Hypothalamus (tissue), 51 donors: ENCODE measurements at places on chromosomes 12 and 14.

DNA sequence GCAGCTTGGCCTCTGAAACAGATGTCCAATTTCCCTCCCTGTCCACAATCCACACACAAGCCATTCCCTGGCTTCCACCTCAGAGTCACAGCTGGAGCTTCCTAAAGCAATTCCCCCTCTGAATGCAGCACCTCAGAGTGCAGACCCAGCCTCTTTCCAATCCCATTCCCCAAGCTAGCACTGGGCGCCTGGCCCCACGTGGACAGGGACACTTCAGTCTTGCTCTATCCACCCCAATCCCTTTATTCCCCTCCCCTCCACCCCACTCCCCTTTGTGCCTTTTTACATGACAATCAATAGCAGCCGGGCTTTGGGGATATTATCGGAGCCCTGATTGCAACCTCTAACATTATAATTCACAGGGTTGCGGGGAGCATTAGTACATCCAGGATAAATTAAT lies 292.6 kb downstream of the TTC8 start:
- no peak for DNase-seq

- DNase-seq: no peak
Measured at GRCh38 chr14:85010186-85010585, 519.8 kb upstream of the FLRT2 start.

GRCh38 chr12:109291521-109292341 lies 17.4 kb downstream of the FOXN4 start:
- DNase-seq: peak; percentile 84

GRCh38 chr12:3107954-3108353 lies 30.8 kb downstream of the TSPAN9 start:
- DNase-seq: no peak

GRCh38 chr14:99236386-99237138 lies 35.4 kb downstream of the BCL11B start:
- no peak for DNase-seq

- DNase-seq: no peak
Measured at GRCh38 chr14:68331426-68331825, 461.4 kb downstream of the ZFP36L1 start.

DNA sequence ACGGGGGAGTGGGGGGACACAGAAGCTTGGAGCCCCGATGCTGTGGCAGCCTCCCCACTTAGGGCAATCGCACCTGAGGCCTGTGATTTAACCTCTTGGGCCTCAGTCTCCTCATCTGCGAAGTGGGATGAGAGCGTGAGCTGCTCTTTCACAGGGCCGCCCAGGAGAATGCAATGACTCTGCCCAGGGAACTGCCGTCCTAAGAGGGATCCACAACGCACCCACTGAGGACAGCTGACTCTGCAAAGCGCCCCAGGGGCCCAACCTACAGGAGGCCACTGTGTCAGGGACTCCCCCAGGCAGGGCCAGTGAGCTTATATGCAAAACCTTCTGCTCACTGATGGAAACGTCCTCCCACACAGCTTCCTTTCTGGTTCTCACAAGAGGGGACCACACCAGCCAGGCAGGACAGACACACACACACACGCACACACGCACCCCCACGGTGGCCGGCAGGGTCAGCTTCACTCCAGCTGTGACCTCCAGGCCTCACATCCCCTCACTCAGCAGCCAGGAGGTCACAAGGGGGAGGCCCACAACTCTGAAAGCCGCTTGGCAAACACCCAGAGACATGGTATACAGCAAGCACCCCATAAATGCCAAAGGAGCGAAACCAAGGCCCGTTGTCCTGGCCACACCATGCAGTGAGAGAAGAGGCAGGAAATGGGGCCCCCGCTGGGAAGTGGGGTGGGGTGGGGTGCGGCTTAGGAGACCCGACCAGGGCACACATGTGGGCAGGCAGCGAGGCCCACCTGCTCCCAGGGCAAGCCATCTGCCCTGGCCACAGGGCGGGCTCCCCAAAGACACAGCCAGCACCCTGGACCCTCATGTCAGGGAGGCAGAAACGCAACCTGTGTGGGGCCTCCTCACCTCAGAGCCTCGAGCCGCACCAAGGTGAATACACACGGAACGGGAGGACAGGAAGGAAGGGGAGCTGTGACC lies 73.3 kb downstream of the NCOR2 start:
- DNase-seq: no peak

DNA sequence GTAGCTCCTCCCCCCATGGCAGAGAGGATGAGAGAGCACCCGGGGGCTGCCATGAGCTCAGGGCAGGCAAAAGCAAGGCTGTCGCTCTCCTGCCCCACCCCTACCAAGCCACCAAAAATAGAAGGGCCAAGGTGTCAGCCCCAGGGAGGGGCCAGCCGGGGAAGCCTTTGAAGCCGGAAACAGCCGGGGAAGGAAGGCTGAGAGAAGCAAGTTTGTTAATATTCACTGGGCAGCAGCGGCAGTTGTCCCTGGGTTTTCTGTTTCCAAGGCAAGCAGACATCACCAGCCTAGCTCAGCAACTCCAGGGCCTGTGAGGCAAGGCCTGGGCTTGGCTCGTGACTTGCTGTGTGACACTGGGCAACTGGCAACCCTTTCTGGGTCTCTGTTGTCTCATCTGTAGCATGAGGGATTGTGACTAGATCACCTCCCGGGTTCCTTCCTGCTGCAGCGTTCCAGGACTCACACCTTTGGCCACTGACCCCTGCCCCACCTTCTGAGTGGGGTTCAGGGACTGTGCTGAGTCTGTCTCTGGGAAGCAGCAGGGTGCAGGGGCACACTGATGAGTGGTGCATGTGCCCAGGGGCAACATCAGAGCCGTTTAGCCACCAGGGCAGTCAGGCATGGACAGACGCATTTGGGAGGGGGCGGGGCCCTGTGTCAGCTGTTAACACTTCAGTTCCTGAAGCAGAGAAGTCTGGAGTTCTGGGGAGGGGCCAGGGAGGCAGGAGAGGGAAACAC lies 24.3 kb downstream of the SYNDIG1L start:
- peak; percentile 24 for DNase-seq

DNA sequence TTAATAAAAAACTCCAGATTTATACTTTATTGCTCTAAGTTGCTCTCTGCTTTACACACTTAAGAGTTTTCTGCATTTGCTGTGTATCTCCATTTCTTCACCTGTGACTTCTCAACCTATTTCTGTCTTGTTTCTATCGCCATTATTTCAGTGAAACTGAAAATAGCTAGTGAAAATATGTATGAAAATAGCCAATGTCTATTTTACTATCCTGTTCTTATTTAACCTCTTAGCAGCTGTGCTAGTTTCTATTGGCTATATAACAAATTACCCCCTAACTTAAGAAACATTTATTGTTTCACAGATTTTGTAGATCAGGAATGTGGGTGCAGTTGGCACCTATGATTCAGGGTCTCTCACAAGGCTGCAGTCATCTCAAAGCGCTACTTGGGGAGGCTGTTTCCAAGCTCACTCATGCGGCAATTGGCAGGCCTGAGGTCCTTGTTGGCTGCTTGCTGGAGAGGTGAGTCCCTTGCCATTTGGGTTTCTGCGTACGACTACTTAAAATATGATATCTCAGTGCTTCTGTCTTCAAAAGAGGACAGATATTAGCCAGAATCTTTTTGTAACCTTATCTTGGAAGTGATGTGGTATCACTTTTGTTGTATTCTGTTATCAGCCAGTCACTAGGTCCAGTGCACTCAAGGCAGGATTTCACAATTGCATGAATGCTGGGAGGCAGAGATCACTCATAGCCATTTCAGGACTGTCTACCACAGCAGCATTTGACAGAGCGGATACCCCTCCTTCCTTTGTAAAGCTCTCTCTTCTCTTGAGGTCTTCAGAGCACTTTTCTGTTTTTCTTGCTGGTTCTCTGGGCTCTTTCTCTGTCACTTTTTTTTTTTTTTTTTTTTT lies 7.2 kb downstream of the ERC1 start:
- DNase-seq: no peak

GRCh38 chr12:98387444-98387843 lies 127.9 kb upstream of the TMPO start:
- DNase-seq: no peak

DNA sequence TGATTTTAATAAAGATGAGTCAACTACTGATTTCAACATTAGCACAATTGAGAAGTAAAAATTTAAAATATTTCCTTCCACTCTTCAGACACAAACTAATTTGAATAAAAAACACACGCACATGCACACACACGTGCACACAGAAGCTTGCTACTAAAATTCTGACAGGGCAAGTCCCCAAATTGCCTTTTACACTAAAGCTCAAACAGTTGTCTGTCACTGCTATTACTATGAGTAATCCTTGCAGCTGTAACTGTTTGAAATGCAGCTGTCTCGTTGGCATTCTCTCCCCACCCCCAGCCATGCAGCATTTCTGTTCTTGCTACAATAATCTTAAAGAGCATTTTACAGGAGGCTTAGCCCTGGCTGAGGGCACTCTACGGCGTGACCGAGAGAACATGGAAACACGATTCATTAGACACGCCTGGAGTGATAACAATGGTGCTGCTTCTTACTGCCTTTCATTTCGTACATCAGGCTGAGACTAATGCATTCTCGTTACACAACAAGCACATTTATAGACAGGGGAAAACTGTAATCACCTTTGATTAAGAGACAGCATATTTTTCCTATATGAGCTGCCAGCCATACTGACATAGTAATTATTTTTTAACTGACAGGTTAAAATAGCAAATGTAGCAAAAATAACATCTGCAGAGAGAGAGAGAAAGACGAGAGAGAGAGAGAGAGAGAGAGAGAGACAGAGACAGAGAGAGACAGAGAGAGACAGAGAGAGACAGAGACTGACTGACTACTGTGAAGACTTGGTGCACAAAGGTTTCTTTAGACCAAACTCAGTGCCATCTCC lies 153.8 kb downstream of the MED13L start:
- peak; percentile 13 for DNase-seq

DNA sequence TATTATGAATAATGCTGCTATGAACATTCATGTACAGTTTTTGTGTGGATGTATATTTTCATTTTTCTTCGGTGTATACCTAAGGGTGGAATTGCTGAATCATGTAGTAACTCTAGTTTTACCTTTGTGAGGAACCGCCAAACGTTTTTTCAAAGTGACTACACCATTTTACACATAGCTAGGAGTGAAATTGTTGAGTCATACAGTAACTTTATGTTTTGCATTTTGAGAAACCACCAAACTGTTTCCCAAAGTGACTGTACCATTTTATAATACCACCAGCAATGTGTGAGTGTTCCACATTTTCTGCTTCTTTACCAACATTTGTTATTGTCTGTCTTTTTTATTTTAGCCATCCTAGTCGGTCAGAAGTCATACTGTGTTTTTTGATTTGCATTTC lies 3.1 kb upstream of the TPH2 start:
- DNase-seq: no peak

- DNase-seq: no peak
Measured at GRCh38 chr14:103067231-103067954, 10.0 kb upstream of the CDC42BPB start.
